Lower leg skin (tissue), 4 donors: ENCODE measurements at places on chromosomes 2 and 18.

DNA sequence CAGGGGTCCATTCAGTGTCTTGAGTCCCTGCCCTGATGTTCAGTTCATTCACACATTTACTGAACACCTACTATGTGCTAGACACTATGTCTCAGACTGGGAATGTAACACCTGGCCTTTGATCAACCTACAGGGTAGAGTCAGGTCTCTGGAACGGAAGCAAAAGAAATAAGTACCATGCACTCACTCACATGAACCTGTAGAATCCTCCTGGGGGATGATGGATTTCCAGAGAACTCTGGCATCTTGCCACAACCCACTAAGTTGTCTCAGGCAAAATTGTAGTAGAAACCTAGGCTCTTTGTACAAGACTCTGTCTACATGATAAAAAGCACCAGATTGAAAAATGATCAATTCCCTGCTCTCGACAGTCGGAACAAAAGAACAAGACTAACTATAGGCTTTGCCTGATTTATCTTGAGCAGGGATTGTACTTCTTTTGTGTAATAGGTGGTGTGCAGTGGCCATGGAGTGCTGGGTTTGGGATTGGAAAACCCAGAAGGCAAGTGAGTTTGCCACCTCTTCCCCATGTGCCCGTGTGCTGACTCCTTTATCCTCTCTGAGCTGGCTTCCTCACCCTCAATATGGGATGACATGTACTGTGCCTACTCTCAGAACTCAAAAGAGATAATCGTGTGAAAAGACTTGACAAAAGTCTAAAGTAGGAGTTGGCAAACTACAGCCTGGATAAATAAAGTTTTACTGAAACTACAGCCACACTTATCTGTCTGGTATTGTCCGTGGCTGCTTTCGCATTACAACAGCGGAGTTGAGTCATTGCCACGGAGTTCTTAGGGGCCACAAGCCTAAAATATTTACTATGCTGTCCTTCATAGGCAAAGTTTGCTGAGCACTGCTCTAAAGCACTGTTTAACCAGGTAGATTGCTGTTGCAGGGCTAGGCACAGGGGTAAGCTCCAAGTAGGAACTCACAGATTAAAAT is 4.4 kb downstream of the CAPN14 start:
- DNase-seq, result no peak

GRCh38 chr2:46748735-46749531 is 166.7 kb downstream of the MCFD2 start:
- DNase-seq, result no peak

GRCh38 chr18:73947180-73947921 is 200.3 kb downstream of the FBXO15 start:
- no peak for DNase-seq

DNA sequence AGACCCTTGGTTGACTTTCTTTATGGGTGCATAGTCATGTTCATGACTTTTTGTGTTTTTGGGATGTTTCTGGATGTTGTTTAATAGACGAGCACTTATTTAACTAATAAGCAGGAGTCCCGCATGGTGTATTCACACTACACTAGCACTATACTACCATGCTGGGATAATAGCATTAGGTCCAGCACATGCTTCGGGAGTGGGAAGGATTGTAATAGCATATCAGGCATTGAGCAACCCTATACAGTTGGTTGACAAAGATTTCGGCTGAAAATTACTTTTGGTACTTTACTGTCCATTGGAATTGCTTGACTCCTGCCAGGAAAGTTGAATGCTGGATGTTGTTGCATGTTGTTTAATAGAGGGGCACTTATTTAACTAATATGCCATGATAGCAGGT is 2.8 kb downstream of the SH3RF3 start:
- peak; percentile 3 for DNase-seq

- DNase-seq, result no peak
Measured at GRCh38 chr18:10490401-10491165, 35.2 kb upstream of the NAPG start.

GRCh38 chr2:65319674-65320041 is 92.0 kb downstream of the ACTR2 start:
- no peak for DNase-seq

- DNase-seq, result no peak
Measured at GRCh38 chr2:14944562-14945346, 312.2 kb downstream of the LRATD1 start.

DNA sequence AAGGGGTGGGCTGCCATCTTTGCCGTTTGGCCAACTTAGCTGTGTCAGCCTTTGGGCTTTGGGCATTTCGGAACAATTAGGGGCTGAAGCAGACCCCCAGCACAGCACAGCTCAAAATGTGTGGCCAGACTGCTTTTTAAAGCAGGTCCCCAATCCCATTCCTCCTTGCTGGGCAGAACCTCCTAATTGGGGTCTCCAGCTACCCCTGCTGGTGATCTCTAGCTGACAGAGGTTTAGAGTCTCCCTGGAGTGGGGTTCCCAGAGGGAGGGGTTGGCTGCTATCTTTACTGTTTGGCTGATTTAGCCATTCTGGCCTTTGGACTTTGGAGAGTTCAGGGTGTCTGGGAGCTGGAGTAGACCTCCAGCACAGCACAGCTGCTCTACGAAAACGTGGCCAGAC is 71.5 kb upstream of the LHCGR start:
- no peak for DNase-seq

DNA sequence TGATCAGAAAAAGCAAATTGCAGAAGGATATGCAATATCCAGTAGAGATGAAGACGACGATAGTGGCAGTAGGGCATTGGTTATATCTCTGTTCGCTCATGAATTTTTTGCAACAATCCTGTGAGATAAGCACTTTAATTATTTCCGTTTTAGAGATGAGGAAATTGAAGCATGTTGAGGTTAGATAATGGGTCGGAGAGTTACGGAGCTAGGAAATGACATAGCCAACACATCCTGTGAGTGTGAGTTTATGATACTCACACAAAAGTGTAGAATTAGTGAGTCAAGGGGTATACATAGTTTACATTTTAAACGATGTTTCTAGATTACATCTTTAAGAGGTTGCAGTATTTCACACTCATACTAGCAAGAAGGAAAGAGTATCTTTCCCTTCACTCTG is 123.1 kb upstream of the ARL4C start:
- no peak for DNase-seq

DNA sequence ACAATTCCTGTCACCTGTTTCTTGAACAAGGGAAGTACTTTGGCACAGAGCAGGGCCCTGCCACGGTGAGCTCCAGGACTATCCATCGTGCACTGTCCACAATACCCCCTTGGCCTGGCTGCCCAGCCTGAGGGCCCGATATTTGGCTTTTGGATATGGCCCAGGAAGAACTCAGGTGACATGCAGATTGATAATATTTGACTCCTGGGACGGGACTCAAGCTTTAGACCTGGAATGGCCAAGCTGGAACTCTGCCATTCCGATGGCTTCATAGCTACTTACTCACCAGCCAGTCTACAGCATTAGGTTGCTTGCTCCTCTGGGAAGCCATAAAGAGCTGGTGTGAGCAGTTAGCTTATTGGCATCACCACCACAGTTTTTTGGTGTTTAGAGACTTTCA is 26.6 kb downstream of the EML6 start:
- no peak for DNase-seq

DNA sequence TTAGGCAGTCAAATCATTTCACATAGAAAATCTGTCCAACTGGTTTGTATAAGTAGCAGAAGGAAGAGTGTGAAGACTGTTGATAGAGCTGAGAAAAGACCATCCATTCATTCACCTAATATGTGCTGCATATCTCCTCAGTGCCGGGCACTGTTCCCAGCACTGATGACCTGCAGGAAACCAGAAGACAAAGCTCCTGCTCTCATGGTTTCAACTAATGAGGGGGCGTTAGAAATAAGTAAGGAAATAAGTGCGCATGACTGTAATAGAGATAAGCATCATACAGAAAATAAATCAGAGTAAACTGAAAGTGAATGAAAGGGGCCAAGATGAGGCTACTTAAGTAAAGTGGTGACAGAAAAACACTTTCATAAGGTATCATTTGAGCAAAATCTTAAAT is 427.5 kb upstream of the CDH20 start:
- DNase-seq, result no peak

DNA sequence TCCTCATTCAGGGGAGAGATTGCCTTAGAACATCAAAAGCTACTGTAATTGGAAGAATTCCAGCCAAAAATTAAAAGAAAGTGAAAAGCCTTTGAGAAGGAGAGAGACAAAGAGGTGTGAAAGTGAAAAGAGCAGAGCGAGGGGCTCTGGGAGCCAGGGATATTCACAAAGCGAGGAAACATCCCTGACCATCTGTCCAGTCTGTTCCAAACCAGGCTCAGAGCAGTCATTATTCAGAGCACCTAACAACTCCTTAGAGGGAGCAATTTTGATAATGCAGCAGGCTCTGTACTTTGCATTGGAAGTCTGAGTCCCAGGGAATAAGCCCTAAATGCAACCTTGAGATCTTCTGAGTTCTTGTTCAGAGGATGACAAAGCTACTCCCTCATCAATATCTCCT is 119.1 kb upstream of the LYPD1 start:
- DNase-seq, result no peak

GRCh38 chr2:38073211-38074057 is 2.5 kb downstream of the CYP1B1 start:
- DNase-seq, result no peak

DNA sequence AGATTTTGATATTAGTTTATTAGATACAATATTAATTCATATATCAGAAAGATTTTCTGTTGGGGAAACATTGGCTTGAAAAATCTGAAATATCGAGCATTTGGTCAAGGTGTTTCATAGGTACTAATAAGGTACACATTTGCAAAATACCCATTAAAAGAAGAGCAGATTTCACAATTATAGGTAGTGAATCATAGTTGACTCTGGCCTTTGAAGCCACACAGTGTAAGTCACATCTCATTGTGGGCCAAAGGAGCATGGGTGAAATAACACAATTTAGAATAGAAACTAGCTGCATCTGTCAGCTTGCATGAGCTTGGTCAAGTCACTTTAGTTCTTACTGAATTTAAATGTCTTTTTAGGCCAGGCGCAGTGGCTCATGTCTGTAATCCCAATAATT is 4.9 kb downstream of the KDM3A start:
- no peak for DNase-seq

DNA sequence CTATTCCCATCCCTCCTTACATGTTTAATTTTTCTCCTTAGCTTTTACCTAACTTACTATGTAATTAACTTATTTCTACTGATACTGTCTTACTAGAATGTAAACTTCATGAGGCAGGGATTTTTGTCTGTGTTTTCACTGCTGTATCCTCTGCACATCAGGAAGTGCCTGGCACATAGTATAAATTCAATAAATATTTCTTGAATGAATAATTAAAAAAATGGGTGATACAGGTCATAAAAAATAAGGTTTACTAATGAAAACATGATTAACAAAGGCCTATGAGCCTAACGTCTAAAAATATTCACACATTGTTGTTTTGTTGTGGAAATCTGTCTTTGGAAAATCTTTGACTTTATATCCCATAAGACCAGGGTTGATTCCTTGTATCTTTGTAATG is 4.5 kb downstream of the RBKS start:
- no peak for DNase-seq

DNA sequence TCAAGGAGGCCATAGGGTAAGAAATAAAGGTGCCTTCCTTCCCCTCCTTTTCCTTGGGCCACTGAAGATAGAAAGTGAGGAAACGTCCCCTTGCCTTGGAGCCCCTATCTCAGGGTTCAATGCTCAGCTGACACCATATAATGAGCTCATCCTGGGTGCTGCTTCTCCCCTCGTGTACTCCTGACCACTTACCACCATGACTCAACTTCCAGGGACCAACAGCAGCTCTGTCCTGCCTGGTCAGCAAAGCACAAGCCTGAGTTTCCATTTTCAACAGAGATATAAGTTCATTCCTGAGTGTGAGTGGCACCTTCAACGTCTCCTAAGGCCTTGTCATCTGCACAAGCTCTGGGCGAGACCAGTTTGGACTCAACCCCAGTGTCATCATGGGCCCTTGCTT is 151.2 kb downstream of the CAPN13 start:
- no peak for DNase-seq

GRCh38 chr2:219533930-219534661 is 9.5 kb downstream of the CHPF start:
- DNase-seq, result no peak

DNA sequence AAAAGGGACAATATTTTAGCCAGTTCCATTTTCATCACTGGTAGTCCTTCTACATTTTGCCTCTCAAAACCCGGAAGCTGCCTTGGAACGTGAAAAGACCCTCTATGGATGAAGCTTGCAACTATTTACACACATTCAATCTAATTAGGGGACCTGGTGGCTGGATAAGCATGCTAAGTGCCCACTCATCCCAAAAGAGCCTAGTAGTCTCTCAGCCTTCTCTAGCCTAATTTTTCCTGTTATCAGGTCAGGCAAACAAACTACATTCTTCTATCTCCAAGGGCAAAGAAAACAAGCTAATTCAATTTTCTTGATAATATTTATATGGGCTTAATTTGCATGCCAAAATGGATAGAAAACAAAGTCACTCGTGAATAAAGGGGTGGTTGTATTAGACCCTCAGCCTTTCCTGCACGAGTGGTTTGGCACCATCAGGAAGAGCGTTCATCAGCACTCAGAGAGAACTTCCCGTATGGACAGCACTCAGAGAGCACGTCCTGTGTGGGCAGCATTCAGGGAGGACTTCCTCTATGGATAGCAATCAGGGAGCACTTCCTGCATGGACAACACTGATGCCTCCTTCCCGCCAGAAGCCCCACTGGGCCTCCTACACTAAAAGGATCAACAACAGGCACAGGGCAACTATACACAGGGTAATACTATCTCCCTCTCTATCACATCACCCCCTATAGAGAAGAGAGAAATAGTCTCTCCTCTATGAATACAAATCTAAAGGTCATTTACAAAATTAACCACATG is 122.2 kb downstream of the RBMS1 start:
- no peak for DNase-seq

DNA sequence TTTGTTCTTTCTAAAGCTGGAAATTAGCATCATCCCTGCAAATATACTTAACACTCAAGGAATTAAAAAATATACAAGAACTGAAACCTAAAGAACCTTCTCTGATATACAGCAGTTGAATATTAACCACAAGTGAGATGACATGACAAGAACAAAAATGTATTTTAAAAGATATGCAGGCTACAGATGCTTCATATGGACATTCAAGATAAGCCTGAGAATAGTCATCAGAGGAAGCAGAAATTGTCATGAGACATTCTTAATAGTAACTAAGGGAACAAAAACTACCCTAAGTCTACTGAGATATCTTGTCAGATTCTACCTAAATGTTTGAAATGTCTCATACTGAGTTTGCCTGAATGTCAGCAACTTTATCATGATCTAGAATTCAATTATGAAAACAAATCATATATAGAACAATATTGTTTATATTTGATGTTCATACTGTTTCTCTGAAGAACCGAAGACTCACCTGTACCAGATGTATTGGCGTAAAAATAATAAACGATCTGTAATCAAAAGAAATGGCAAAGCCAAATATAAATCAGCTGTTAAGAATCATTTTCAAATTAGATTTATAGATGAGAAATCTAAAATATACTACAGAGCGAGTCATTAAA is 4.7 kb downstream of the NBAS start:
- DNase-seq, result no peak

DNA sequence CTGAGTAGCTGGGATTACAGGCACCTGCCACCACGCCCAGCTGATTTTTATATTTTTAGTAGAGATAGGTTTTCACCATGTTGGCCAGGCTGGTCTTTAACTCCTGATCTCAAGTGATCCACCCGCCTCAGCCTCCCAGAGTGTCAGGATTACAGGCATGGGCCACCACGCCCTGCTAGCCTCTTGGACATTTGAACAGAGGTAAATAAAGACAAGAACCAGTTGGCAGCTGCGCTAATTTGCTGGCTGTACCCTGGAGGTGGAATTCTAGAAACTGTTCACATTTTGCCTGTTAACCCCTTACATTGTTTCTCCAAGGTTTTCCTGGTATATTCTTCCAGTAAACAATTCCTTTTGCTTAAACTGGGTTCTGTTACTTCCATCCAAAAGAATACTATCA is 132.9 kb downstream of the CDH2 start:
- DNase-seq, result no peak
